ENCODE measurements at places on chromosomes 2 and 18.

DNA sequence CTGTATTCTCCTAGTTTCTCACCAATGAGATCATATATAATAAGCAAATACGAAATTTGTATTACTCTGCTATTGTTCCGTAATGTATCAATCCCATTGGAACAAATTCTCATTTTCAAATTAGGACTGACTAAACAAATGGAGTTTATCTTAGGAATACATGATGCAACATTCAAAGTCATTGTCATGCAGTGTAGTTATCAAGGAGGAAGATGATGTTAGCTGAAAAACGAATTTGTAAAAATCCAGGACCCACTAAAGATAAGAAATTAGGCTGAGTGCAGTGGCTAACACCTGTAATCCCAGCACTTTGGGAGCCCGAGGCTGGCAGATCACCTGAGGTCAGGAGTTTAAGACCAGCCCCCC is 14.9 kb downstream of the SEPTIN2 start:
- DNase-seq, result no peak

DNA sequence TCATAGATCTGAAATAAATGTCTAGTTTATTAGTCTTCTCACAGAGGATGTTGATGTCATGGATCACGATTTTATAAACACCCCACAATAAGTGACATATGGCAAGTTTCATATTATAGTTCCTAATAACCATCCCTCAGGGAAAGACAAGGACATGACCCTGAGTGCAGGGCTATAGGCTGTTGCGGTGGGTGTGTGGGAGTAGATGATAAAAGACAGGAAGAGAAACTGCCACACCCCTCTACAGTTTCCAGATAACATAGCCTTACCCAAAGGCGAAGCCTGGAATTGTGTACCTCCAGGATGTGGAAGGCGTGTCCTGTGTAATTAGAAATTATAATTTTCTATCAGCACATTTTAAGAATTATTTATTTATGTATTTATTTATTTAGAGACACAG is 2.4 kb upstream of the NEDD4L start:
- no peak for DNase-seq

DNA sequence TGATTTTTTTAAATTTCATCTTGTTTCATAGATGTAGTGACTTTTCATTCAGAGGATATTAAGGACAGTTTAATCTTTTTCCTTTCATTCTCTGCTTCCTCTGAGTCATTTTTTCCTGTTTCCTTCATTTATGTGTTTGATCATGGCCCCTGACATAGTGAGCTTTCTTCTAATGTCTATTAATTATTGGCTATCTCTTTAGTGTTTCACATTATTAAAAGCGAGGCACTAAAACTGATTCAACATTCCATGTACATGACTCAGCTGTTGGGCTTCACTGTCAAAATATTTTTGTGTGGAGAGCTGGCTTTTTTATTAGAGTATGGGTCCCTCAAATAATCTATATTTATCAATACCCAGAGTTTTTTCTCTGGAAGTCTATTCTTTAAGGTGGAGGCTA is 125.8 kb downstream of the THSD7B start:
- DNase-seq, result no peak

DNA sequence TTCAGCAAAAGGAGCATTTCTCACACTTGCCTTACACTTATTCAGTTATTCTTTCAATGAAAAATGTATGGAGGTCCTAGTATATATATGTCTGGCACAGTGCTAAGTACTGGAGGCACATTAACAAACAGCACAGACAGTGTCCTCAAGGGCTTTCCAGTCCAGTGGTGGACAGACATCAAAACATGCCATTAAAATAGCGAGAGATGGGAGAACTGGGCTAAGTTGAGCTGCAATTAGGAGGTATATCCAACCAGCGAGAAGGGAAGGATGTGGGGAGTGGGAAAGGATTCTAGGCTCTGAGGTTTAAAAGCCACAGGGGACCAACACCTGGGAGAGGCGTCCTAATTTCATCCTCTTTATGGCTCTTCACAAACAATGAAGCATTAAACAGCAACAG is 127.5 kb upstream of the TTC39C start:
- DNase-seq, result no peak

GRCh38 chr2:211812587-211812986 is 726.0 kb downstream of the ERBB4 start:
- DNase-seq, result no peak

DNA sequence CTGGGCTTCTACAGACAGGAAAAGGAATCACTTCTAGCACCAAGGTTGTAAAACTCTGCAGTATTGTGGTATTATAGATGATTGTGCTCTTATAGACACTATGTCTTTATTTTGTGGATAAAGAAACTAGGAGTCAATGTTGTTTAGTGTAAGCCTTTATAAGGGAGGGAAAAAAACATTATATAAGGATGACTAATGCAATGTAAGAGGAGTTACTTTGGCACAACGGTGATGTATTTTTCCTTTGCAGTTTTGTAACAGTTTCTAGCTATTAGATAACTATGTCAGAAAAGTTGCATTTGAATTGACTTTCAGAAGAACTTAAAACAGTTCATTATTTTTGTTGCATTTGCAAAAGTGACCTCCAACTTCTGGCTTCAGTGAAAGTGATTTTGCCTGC is 545.4 kb downstream of the CCDC85A start:
- DNase-seq, result no peak

- no peak for DNase-seq
Measured at GRCh38 chr2:200773083-200773482, 38.6 kb upstream of the BZW1 start.

GRCh38 chr2:3075991-3076340 is 301.7 kb downstream of the EIPR1 start:
- DNase-seq, result no peak

GRCh38 chr2:65487404-65487803 is 55.0 kb upstream of the SPRED2 start:
- DNase-seq, result no peak

DNA sequence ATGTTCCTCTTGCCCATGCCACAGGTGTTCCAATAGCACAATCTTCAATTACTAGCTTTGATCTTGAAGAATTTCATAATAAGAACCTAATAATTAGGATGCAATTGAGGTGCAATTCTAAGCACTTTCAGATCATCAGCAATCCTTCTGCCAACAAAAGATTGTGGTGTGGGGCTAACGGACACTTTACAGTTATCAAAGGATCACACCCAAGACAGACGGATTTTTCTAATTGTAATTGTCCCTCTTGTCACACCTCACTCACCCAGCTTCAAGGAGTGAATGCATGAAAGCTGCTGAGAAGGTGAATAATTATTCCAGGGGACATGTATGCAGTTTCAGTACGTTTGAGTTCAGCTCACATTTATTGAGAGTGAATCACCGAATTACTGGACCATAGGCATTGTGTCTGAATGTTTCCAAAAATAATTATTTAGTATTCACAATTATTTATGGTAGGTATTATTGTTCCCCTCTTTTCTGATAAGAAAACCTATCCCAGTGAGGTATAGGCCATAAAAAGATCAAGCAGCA is 438.5 kb upstream of the TRIB2 start:
- DNase-seq, result no peak

DNA sequence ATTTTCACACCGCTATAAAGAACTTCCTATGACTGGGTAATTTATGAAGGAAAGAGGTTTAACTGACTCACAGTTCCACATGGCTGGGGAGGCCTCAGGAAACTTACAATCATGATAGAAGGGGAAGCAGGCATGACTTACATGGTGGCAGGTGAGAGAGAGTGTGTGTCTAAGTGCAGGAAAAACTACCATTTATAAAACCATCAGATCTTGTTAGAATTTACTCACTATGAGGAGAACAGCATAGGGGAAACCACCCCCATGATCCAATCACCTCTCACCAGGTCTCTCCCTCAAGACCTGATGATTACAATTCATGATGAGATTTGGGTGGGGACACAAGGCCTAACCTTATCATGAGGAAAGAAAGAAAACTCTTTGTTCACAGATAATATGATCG is 174.6 kb downstream of the SRBD1 start:
- DNase-seq, result no peak

GRCh38 chr2:126885751-126886210 is 12.9 kb upstream of the TEX51 start:
- no peak for DNase-seq

GRCh38 chr2:240208096-240208495 is 67.6 kb upstream of the OTOS start:
- DNase-seq, result no peak

DNA sequence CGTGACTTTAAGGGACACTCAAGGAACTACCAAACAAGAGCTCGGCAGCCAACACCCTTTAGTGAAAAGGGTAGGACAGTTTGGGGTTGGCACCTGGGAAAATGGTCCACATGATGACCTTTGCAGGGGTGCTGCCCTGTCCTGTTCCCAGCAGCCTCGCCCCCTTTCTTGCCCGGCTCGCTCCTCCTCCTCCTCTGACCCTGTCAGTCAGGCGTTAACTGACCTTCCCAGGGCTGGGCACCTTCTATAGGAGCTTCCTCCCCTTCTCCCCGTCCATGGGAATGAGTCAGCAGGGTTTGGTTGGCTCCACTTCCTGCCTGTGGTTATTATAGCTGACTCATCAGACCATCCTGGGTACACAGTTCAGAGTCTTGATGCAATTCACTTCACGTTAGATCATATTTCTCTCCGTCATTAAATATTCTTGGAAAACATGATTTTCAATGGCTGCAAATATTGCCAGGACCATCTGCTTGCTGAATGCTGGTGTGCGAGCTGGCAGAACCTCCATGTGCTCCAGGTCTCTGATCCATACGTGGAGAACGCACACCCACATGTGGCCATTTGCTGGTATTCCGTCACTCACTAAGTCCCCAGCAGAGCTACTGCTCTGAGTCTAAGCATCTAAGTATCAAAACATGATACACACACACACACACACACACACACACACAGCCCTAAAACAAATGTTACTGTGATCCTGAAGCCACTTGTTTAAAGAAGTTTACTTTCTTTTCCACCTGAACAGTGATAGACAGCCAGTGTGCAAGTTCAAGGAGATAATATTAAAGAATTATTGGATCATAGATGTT is 185.0 kb downstream of the ANAPC1 start:
- peak; percentile 66 for DNase-seq

- DNase-seq, result no peak
Measured at GRCh38 chr2:227627769-227628168, 10.5 kb downstream of the SCYGR4 start.

- no peak for DNase-seq
Measured at GRCh38 chr18:70423988-70424387, 135.1 kb downstream of the SOCS6 start.

DNA sequence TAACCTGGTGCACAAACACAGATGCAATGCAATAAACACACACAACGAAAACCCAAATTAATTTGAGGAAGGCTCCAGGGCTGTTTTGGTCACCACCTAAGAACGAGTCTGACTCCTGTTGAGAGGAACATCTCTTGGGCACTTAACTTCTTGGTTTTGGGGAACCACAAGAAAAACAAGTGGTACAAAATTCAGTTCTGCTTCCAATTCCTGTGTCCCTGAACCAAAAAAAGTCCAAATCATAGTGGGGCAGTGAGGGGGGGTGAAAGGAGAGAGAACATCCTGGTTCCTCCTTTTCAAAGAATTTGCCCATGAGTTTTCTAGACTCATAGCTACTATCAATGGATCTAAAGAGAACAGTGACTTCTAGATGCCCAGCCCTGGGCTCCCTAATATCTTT is 143.6 kb downstream of the COL4A4 start:
- DNase-seq, result no peak

- no peak for DNase-seq
Measured at GRCh38 chr2:13537771-13538349, 821.1 kb downstream of the TRIB2 start.

DNA sequence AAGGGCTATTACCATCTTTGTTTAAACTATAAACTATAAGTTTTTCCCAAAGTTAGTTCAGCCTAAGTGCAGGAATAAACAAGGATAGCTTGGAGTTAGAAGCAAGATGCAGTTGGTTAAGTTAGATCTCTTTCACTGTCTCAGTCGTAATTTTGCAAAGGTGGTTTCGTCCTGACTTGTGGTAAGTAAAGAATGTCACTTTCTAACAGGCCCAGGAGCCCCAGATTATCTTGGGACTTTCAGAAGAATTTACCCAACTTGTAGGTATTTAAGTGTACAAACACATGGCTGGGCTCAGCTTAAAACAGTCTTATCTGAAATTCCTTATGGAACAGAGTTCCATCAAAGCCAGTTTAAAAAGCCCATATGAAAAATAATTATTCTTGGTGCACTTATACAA is 18.3 kb upstream of the FAM98A start:
- no peak for DNase-seq

DNA sequence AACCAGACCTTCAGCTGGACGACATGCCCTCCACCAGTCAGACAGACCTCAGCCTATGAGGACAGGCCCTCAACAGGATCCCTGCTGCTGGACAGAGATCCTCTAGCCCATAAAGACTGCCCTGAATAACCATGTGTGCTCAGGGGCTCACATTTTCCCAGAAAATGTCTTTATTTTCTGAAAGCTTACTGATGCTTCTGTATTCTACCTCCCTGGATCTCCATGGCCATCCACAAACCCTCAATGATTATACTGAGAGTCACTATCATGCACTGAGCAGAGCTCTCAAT is 1.8 kb upstream of the PTPN18 start:
- no peak for DNase-seq

GRCh38 chr2:96895746-96896651 is 26.1 kb upstream of the SEMA4C start:
- DNase-seq, result no peak

DNA sequence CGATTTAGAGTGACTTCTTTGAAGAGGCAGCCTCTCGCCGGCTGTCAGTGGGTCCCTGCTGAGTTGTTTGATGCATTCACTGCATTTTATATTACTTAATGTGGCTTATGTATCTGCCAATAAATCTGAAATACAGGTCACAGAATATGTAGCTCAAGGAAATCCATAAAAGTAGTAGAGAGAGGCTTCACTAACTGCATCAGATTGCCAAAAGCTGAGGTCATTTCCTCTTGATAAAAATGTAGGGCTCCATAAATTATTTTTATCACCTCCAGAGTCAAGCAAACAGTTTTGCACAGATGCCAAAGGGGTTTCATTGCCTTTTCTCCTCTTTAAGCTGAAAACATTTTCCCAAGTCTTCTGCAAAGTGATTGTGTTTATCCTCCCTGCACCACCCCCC is 36.5 kb upstream of the CCDC93 start:
- no peak for DNase-seq

DNA sequence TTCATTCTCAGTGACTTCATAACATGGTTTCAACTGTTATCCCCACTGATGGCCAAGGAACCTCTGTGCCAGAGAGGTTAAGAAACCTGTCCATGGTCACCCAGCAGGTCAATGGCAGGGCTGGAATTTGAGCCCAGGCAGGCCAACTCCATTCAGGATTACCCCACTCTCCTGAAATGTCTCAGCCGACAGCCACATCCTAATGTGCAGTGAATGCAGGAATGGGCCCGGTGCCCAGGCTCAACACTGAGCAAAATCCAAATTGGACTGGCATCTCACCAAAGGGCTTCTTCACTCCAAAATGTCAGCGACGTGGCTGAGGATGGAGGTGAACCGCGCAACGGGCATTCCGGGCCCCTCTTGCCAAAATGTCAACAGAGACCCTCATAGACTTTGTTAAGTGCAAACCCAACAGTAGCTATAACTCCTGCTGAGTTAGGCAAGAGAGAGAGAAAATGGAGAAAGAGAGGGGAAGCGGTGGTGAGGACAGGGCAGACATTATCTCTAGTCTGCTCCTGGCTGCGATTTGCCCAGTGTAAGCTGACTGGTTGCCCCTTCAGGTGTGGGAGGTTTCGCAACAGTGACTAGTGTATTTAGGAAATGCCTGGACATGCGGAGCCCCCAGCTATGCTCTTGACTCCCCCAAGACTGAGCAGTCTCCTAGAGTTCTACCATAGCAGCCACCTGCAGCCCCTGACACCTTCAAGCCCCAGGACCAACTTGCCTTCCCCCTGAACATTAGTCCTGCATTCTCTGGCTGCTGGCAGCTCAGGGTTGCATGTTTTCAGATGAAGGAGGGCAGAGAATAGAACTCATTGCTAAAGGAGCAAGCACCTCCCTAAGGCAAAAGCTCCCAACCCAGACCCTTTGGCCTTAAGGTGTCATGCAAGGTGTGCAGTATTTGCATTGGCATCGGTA is 167.7 kb downstream of the ANAPC1 start:
- DNase-seq, result peak; percentile 18

Measured in activated T-cell treated with anti-CD3 and anti-CD28 coated beads, Interleukin-2, amount 50 U/mL, for 24 hours (primary cell).